HT1080 (cell line): ENCODE measurements at places on chromosomes 6 and 20. TPM values are rescaled to one million over a fixed set of nuclear protein-coding genes. Genes with fewer than 3 reads are reported as not detected.

Gene HEY2
- 0.16 and 0.23 TPM in 2 replicates for total RNA-seq

DNA sequence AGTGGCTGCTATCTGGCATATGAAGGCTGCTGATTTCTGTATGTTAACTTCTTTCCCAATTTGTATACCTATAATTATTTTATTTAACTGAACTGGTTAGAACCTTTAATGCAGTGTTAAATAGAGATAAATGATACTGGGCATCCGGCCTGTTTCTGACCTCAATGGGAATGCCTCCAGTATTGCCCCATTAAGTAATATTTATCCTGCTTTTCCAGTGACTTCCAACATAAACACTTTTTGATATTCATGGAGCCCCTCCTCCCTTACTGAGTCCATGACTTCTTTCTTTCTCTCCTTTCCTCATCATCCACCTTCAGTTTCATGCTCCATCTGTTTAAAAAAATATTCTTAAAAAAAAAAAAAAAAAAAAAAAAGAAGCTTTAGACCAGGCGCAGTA, 8.8 kb downstream of the TRIM27 start:
- no peak for DNase-seq

- no peak for DNase-seq
Observed at GRCh38 chr6:21360336-21360735, 233.2 kb upstream of the SOX4 start.

- no peak for DNase-seq
Observed at GRCh38 chr6:164011321-164011720, 596.8 kb downstream of the QKI start.

DNA sequence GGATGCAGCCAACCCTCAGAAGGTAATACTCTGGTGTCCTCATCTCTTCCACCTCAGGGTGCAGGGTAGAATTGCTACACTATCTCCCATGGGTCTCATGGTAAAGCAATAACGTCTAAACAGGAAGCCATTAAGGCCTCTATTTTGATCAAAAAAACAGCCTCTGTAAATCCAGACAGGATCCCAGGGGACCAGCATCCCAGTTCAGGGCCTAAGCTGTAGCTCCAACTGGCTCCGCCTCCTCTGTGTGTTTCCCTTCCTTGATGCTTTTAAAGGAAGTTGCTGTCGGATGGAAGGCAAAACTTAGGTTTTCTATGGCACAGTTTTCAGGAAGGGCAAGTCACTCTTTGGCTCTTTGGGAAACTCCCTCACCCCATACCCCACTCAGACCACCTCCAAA, 222.0 kb downstream of the MAFB start:
- DNase-seq = no peak

DNA sequence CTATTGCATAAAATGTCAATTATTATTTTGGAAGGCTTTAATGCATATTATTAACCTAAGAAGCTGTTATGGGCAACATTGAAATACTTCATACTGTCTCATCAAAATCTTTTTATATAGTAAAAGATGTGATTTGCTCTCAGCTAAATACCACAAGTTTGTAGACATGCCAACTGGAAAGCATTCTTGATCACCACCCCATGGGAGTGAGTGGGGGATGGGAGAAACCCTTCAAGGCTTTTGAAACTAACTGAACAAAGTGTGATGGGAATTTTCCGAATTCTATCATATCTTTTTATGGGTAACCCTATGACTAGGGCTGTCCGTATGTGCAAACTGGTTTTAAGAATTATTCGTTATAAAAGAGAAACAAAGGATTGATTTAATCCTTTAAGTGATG, 377.3 kb upstream of the JAG1 start:
- no peak for DNase-seq

- no peak for DNase-seq
Observed at GRCh38 chr20:58553841-58554240, 38.6 kb upstream of the APCDD1L start.

- no peak for DNase-seq
Observed at GRCh38 chr6:89708316-89708715, 69.8 kb upstream of the LYRM2 start.
